ENCODE measurements at places on chromosomes 4 and X. TPM values are rescaled to one million over a fixed set of nuclear protein-coding genes. Genes with fewer than 3 reads are reported as not detected.

DNA sequence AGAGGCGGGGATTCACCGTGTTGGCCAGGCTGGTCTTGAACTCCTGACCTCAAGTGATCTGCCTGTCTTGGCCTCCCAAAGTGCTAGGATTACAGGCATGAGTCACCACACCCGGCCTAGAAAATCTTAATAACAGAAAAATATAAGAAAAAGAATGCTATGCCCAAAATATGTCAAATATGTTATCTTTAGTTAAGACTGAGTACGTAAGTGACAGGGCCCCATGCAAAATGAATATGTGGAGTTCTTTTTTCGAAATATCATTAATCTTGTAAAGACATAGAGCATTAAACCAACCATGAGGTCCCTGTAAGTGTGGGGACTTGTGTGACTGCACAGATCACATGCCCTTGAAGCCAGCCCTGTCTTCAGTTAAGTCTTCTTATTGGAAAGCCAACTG is 8.9 kb upstream of the ZNF518B start:
- no peak for DNase-seq

The RTL3 gene
- polyA plus RNA-seq: 0.48 TPM

DNA sequence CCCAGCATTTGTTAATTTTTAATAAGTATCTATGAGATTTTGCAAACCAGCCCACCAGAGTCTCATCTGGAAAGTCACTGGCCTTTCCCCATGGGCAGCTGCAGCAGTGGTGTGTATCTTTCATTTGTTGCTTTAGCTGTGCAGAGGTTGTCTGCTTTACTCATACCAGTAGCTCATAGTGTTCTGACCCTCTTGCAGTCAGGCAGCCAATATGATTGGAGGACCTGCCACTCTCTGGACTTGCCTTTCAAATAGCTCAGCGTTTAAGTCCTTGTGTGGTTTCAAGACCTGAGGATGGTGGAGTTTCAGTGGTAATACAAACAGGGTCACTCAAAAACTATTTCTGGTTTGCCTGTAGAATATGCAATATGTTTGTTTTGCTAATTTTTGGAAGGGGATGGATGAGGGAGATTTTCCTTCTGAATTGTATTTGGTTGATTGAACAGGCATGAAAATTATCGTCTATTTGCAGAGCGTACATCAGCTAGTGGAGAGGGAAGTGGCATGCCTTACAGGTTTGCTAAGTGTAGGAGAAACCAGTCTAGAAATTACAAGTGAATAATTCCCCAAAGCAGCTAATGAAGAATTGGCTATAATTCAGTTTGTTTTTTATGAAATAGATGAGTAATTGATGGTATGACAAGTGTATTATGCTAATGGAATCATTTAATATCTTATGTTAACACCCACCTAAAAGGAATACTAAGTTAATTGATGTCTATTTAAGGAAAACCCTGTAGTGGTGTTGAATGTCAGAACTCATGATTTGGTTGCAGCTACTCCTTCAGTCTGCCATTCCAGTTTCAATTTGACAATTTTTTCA is 8.9 kb downstream of the POLA1 start:
- no peak for DNase-seq

The DCTD gene
- polyA plus RNA-seq: 95.8 TPM

DNA sequence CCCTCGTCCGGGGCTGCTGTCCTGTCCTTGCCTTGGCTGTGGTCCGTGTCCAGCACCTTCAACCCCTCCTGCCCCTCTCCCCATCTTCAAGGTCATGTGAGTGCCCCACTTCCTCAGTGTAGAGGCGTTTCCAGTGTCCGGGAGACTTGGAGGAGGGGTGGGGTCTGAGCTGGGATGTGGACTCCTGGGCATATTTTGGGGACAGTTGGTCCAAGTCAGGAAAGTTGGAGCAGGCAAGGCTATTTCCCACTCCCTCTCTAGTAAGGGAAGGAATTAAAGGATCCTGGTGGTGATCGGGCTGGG is 3.0 kb downstream of the PCGF3 start:
- DNase-seq: no peak

- peak; percentile 97 for DNase-seq
Observed at GRCh38 chr4:52712251-52713130, 38.7 kb downstream of the ERVMER34-1 start.

The MAGEC2 gene
- not detected for polyA plus RNA-seq

GRCh38 chr4:150852216-150852615 is 162.9 kb downstream of the LRBA start:
- no peak for DNase-seq

The IL21 gene
- polyA plus RNA-seq: not detected

DNA sequence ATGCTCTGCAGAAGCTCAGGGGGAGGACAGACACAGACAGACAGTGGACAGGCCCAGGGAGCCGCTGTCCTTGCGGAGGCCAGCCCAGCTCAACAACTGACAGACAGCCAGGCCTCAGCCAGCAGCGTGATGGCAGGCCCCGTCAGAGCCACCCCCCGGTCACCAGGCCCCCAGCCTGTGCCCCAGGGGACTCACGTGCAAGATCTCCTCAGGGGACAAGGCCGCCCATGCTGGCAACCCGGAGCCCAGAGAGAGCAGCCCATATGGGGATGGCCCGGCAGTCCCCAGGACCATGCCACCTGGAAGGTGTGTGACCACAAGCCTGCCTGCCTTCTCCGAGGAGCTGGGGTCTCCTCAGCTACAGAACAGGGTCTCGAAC is 28.0 kb upstream of the MXD4 start:
- DNase-seq: no peak
